ENCODE measurements at places on chromosomes 13 and 19.

- DNase-seq = peak; percentile 51
Measured at GRCh38 chr13:99689955-99690354, 188.7 kb downstream of the TM9SF2 start.

GRCh38 chr13:111404746-111405145, 84.3 kb downstream of the TEX29 start:
- DNase-seq = no peak

- DNase-seq = no peak
Measured at GRCh38 chr19:31000913-31001312, 348.3 kb downstream of the TSHZ3 start.

- no peak for DNase-seq
Measured at GRCh38 chr13:98496966-98497365, 79.9 kb downstream of the STK24 start.

DNA sequence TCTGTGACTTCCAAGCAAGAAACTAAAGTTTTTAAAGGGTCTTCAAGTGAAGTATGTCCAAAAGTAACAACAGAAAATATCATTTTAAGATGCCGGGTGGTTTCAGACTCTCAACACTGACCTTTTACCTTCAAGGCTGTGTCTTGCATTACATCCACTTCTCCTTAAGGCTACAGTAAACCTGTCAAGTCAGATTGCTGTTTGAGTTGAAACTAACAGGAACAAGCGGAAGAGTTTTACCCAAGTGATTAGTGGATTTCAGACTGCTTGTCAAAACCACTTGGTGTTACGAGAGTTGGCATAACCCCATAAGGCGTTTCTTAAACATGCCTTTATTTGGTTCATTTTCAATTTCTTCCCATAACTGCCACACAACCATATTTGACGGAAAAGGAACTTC, 283.1 kb downstream of the DCT start:
- DNase-seq = no peak

DNA sequence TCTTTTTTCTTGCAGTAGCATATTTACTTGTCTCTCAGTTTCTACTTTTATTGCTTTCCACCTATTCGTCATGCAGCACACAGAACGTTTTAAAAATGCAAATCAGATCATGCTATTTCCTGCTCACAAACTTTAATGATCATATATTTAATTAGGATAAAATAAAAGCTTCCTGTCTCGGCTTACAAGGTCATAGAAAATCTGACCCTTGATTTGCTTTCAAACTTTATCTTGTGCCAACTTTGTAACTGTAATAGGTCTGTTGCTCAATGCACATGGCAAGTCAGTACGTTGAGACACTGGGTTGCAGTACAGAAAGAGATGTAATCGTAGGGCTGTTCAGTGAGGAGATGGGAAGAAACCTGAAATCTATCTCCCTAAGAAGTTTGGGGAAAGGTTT, 95.6 kb upstream of the CSNK1A1L start:
- DNase-seq = no peak

- DNase-seq = no peak
Measured at GRCh38 chr13:43354153-43354945, 331.0 kb downstream of the DNAJC15 start.

GRCh38 chr13:110233181-110233950, 73.6 kb downstream of the COL4A1 start:
- DNase-seq = no peak

DNA sequence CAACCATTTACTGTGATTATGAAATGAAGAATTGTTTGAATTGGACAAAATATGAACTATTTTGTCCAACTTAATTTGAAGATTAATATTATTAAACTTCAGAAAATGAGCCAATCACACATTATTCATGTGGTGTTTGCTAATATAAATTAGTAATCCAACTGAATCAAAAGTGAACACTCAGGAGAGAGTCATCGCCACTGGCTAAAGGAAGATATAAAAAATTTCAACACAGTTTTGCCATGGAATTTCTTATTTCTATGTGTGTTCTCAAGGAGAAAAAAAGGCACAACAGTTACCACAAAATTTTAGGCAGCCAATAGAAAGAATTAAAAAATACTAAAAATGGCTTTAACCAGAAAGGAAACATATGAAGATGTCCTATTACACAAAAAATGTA, 2683.8 kb downstream of the PCDH9 start:
- DNase-seq = no peak

- no peak for DNase-seq
Measured at GRCh38 chr13:103859952-103860351, 793.7 kb upstream of the SLC10A2 start.

GRCh38 chr13:67740871-67741535, 510.9 kb upstream of the PCDH9 start:
- DNase-seq = no peak

- peak; percentile 75 for DNase-seq
Measured at GRCh38 chr19:29810504-29810871, 1.3 kb upstream of the CCNE1 start.

GRCh38 chr13:72379581-72379980, 347.8 kb downstream of the MZT1 start:
- DNase-seq = no peak
